AG04450 (cell line): ENCODE measurements at places on chromosomes 2 and 18.
A peak's percentile ranks its signal among the peaks of the same experiment; 100 is the strongest.

DNA sequence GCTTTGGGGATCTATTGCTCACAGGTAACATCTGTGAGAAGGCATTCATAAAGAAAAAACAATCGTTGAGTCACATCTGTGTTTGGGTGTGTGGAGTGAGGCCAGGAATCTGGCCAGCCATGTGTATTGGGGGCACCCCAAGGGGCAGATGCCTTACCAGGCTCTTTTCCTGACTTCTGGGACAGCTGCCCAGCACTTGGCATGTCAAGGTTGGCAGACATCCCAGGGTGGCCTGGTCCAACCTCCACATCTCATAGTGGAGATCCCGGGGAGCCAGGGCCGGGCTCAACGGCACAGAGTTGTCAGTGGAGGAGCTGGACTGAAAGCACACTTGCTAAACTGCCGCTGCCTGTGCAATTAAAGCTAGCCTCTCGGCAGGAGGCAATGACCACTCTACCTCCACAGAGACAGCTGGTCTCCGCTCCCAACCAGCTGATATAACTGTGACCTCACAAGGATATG lies 75.3 kb upstream of the MGAT4A start:
- no peak for DNase-seq

- DNase-seq = peak; percentile 80
Observed at GRCh38 chr2:18473241-18474181, 86.9 kb downstream of the RDH14 start.

DNA sequence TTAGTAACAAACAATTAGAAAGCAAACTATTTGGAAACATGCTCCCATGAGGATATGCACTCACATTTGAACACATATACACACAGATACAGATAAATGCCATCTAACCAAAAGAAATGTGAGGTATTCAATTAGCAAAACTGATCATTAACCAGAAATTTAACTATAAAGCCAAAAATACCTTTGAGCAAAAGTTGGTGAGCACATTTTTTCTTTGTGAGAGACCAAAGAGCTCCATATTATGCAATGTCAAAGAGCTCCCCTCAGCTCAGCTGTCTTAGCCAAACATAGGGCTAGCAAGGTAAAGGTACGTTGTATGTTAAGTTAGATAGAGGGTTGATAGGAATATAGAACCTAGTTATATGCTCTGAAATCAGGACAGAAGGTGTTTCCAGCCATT lies 43.8 kb downstream of the CYBRD1 start:
- no peak for DNase-seq

- DNase-seq = peak; percentile 46
Observed at GRCh38 chr2:217551252-217551899, 451.4 kb downstream of the TNS1 start.

DNA sequence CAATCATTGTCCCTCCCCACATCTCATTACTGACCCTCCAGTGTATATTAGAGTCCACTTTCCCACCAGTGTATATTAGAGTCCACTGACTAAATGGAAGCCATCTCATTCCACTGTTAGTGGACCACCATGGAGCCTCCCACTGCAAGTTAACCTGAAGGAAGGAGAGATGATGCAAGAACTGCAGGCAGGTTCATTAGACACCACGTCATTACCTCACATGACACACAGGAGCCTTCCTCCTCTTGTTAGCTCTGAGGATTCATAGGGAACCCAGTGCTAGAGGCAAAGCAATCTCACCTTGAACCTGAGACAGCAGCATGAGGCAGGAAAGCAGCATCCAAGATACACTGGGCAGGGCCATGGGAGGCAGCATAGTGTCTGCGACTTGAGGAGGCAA lies 523 bp downstream of the REG3A start:
- DNase-seq = no peak

- no peak for DNase-seq
Observed at GRCh38 chr18:46754661-46755292, 2.1 kb downstream of the ST8SIA5 start.

DNA sequence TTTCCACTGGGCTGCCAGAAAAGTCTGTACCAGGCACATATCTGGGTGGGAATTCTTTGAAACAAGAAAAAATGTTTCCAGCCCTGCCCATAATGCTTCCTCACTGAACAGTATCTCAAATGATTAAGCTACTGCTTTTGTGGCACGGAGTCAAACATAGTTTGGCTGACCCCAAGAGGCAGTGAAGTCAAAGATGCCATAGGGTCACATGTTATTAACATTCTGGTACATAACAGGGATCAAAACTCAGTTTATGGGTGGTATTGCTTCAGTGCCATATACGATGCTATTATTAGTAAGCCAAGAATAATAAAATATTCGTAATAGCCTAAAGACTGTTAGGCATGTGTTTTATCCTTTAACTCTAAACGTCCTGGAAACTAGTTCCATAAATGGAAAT lies 112.4 kb downstream of the FEZ2 start:
- peak; percentile 73 for DNase-seq

DNA sequence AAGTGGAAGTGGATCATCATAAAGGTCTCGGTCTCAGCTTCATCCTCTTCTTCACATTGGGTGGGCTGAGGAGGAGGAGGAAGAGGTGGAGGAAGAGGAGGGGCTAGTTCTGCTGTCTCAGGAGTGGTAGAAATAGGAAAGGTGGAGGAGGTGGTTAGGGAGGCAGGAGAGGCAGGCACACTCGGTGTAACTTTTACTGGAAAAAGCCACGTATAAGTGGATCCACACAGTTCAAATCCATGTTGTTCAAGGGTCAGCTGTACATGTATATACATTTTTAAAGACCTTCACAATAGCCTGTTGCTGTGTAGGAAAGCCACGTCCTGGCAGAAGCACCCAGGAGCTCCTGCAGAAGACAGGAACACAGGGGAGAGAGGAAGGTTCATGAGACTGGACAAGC lies 110.3 kb upstream of the RAB12 start:
- no peak for DNase-seq

GRCh38 chr2:57696016-57696415 lies 350.6 kb upstream of the VRK2 start:
- no peak for DNase-seq

GRCh38 chr2:217223222-217223930 lies 363.5 kb upstream of the TNP1 start:
- DNase-seq = peak; percentile 90
